GM13977 (cell line): ENCODE measurements at places on chromosomes 7 and 10.

DNA sequence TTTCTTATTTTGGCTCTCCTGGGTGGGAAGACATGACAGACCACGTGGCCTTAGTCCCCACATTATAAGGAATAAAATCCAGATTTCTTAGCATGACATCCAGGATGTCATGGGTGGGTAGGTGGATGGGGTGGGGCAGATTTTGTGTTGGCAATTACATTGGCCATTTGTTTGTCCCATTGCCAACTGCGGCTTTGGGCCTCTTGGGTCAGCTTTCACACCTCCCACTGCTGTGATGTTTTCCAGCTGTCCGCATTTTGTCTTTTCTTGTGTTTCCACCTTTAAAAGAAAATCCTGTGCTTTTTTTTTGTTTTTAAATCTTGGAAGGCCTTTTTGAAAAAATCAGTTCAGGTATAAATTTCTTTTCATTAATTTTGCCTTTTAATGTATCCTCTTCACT, 237.0 kb downstream of the SDK1 start:
- no peak for DNase-seq

DNA sequence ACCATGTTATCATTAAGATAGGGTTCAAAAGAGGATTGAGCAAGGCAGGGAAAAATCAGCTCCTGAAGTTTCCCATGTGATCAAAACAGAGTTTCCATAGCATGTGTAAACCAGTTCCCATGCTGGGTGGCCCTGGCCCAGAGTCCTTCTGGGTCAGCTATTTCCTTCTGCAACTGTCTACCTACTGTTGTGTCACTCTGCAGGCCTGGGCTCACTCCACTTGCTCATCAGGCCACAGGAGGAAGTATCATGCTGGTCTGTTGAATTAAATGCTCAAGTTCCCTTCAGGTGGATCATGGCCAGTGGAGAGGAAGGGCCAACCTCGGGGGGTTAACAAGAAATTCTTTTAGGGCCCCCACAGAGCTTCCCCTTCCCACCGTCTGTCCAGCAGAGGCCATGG, 104.7 kb downstream of the GFRA1 start:
- no peak for DNase-seq

DNA sequence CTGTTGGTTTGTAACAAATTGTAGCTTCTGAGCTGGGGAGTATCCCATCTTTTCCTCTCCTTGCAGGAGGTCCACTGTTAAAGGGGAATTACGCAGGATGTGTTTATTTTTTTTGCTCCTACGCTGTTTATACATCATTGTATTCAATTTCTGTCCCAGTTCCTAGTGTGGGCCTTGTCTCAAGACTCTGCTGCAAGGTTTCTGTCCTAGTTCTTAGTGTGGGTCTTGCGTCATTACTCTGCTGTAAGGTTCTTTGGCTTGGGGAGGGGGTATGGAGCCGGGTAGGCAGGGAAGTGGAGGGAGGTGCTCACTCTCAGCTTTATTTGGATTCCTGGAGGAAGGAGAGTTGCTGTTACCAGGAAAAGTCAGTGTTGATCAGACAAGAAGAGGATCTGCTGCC, 64.0 kb upstream of the TRIM8 start:
- no peak for DNase-seq

- DNase-seq = no peak
These were observed 67.5 kb downstream of the GPR141 start for GRCh38 chr7:37751096-37751495.

GRCh38 chr10:2836921-2837662, 230.3 kb upstream of the PFKP start:
- no peak for DNase-seq
